Psoas muscle (tissue), 8 donors: ENCODE measurements at places on chromosomes 4 and X. TPM values are rescaled to one million over a fixed set of nuclear protein-coding genes. Genes with fewer than 3 reads are reported as not detected.

TRIM75 gene
- not detected for total RNA-seq

SLC25A4 gene
- total RNA-seq: 384 TPM

TMEM271 gene
- not detected for total RNA-seq

DNA sequence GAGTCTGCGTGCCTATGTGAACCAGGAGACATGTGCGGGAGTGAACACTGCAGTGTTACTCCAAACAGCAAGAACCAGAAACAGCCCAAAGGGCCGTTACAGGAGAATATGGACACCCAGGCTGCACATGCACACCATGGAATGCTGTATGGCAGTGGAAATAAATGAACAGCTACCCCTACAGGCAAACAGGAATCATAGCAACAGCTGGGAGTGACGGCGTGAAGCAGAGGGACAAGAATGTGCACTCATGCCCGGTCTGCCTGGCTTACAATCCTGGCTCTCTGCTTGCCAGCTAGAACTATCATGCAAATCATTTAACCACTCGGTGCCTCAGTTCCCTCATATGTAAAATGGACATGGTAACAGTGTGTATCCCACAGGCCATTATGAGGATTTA is 16.6 kb downstream of the GPKOW start:
- H3K27me3 ChIP-seq: no peaks in the 10 kb centered on the region
- H3K36me3 ChIP-seq: no peaks in the 10 kb centered on the region
- DNase-seq: no peak
- H3K4me3 ChIP-seq: no peak overlapping the region

DNA sequence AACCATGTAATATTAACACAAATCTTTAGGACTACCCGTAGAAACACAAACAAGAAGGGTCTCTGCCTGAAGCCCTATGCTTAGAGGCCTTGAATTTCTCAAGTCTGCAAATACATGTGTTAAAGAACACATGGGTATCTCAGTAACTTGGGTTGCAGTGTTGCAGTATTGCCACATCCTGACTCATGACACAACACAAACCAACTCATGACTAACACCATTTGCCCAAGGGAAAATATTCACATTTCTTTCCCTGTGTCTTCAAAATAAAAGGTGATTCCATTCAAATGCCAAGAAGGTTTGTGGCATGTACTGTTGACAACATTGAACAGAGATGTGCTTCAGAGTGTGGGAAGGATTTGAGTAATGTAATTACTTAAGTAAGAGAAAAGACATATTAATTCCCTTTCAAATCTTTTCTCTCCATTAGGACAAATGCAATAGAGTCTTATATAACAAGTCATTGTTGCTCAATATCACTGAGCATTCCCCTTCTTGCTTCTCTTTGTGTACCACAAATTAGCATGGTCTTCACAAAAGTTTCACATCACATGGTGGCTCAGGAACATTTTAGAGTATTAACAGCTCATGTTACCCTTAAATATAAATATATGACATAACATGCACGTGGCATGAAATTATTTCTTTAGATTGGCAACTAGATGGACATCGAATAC is 487.1 kb downstream of the STPG2 start:
- no peak overlapping the region for H3K27ac ChIP-seq
- no peak overlapping the region for H3K4me3 ChIP-seq
- H3K36me3 ChIP-seq: no peaks in the 10 kb centered on the region
- H3K4me1 ChIP-seq: no peaks in the 10 kb centered on the region
- no peak for DNase-seq
- H3K27me3 ChIP-seq: no peaks in the 10 kb centered on the region

DNA sequence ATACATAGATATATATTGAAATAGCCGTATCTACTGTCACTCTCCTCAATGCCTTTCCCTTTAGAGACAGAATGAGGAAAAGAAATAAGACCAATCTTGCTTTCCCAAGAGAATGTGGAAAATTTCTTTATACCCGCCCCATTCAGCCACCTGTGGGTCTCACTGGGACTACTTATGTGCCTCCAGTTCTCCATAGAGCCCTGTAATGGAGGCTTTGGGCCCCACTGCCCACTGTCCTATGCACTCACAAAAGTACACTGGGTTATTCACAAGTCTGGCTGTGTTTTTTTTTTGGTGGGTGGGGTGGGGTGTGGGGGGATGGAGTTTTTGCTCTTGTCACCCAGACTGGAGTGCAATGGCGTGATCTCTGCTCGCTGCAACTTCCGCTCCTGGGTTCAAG is 70.4 kb upstream of the ELOVL6 start:
- DNase-seq: no peak
- no peaks in the 10 kb centered on the region for H3K36me3 ChIP-seq
- no peaks in the 10 kb centered on the region for H3K27me3 ChIP-seq
- H3K4me1 ChIP-seq: no peaks in the 10 kb centered on the region
- no peak overlapping the region for H3K27ac ChIP-seq
- no peak overlapping the region for H3K4me3 ChIP-seq

DNA sequence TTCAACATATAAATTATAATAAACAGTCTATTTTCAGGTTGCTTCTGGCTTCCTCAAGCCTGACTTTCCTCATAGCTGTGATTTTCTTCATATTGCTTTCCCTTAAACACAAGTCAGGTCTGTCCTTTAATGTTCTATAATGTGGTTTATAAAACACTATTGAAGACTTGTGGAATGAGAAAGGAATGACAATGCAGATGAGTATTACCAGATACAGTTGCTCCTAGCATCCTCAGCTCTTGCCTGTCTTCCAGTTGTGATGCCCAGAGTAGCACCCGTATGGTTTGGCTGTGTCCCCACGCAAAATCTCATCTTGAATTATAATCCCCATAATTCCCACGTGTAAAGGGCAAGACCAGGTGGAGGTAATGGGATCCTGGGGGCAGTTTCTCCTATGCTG is 265.7 kb upstream of the BOD1L1 start:
- DNase-seq: no peak
- H3K27ac ChIP-seq: no peak overlapping the region
- no peak overlapping the region for H3K4me3 ChIP-seq
- H3K4me1 ChIP-seq: no peaks in the 10 kb centered on the region

DNA sequence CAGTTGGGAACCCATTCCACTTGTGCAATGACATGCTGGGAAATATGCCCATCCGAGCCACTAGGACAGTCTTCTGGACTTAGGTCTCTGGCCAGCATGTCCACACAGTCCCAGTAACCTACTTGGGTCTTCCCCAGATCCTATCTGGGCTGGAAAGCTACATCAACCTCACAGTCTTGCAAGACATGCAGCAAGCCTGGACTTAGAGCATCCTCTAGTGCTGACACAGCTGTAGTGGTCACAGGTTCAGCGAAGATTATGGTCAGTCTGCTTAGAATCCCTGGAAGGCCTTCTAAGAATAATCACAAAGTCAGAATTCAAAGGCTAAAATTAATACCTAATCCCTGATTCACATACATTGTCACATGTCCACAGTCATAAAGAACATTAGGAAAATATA is 842.7 kb downstream of the STPG2 start:
- H3K4me3 ChIP-seq: no peak overlapping the region
- no peak for DNase-seq

DNA sequence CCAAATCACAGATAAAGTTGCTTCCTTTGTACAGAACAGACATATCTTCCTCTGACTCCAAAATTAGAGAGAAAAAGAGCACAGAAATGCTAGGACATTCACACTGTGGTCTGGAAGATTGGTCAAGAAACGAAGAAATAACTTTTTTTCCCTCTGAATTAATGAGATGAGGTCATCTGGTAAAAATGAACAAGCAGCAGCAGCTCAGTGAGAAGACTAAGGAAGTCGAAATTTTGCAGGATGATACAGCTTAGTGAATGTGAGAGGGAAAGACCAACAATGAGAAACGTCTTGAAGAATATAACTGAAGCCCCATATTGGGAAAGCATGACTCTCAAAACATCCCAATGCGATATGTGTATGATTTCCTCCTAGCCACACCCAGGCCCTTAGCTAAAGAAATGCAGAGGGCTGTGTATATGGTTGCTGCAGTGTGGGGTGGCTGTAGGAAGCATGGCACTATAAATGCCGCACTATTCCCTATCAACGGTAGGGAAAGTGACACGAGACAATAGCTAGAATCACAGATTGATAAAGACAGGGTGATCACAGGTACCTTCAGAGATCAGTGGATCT is 208.6 kb downstream of the VEGFC start:
- H3K27me3 ChIP-seq: no peaks in the 10 kb centered on the region
- no peaks in the 10 kb centered on the region for H3K4me1 ChIP-seq
- H3K27ac ChIP-seq: no peak overlapping the region

DNA sequence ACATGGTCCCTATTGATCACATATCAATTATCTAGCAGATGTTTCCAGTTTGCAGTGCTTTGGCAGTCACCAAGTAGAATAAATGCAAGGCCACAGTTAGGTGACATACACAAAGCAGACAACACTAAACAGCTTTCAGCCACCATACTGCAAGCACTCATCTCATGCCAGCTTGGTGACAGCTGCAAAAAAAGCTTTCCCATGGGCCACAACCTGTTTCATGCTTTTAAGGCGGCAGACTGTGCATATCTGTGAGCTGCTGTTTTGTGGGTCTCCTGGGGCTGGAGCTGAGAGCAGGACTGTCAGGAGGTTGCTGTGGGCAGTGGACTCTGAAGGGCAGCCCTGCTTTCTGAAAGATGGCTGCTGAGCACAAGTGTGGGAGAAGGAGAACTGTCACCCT is 82.6 kb downstream of the FHDC1 start:
- H3K4me1 ChIP-seq: no peaks in the 10 kb centered on the region
- H3K27me3 ChIP-seq: no peaks in the 10 kb centered on the region
- no peaks in the 10 kb centered on the region for H3K36me3 ChIP-seq

DNA sequence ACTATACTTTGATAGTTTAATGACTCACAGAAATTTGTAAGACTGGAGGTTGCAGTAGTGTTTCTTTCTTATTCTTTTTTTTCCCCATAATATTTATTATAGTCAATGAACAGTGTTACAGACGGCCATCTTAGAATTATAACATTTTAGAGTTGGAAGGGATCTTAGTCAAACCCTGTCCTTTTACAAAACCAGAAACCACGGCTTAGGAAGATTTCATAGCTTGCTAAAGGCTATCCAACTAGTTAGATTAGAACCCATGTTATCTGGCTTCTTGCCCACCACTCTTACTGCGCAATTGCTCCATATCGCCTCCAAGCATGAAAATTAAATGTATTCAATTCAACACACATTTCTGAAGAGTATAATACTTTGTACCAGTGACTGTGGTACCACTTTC is 1.1 kb downstream of the XIAP start:
- H3K36me3 ChIP-seq: no peaks in the 10 kb centered on the region
- peak overlapping the region; percentile 69 for H3K4me3 ChIP-seq
- no peaks in the 10 kb centered on the region for H3K27me3 ChIP-seq
- H3K4me1 ChIP-seq: no peaks in the 10 kb centered on the region
- no peak for DNase-seq
- peak overlapping the region; percentile 96 for H3K27ac ChIP-seq

- H3K36me3 ChIP-seq: no peaks in the 10 kb centered on the region
- H3K27ac ChIP-seq: no peak overlapping the region
- DNase-seq: no peak
- H3K4me1 ChIP-seq: no peaks in the 10 kb centered on the region
These were observed 208.4 kb upstream of the TRAM1L1 start for GRCh38 chr4:117293784-117294183.

DNA sequence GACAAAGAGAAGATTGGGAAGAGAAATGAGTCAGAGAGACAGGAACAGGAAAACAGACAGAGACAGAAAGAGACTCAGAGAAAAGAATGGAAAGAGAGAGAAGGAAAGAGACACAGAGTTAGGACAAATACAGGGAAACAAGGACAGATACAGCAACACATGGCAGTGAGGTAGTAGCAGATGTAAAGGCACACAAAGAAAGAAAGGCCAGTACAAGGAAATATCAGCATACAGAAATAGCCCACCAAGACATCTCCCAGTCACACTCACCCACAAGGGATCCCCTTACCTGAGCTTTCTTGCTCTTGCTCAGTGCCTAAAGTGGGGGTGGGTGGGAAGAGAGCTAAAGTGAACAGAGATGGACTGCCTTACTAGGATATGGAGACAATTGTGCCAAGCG is 4.2 kb downstream of the GRIPAP1 start:
- H3K36me3 ChIP-seq: no peaks in the 10 kb centered on the region
- no peak overlapping the region for H3K27ac ChIP-seq
- no peaks in the 10 kb centered on the region for H3K4me1 ChIP-seq

GRCh38 chr4:98467627-98468072 is 190.8 kb downstream of the TSPAN5 start:
- DNase-seq: peak; percentile 70
- peaks cover 3% of the 10 kb centered on the region for H3K4me1 ChIP-seq
- H3K4me3 ChIP-seq: peak overlapping the region; percentile 60

GRCh38 chrX:17405225-17405969 is 30.4 kb downstream of the NHS start:
- no peaks in the 10 kb centered on the region for H3K4me1 ChIP-seq
- H3K27me3 ChIP-seq: no peaks in the 10 kb centered on the region
- H3K36me3 ChIP-seq: no peaks in the 10 kb centered on the region

DNA sequence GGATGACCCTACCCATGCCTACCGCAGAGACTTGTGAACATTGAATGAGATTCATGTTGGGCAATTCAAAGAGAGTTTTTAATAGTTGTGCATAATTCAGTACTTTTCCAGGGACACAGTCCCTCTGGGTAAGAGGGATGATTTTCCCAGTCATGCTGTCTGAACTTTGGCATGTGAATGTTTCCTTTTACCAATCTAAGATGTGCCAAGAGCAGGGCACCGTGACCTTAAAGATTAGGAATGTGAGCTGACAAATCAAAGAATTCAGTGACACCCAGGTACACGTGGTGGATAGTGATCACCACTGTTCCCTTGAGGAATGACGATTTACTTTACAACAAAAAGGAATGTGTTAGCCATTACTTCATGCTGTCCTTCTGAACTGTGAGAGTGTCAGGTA is 515.6 kb downstream of the PPARGC1A start:
- peaks cover 19% of the 10 kb centered on the region for H3K4me1 ChIP-seq
- DNase-seq: no peak
- no peaks in the 10 kb centered on the region for H3K27me3 ChIP-seq
- H3K36me3 ChIP-seq: no peaks in the 10 kb centered on the region
- H3K27ac ChIP-seq: peak overlapping the region; percentile 82

- H3K36me3 ChIP-seq: no peaks in the 10 kb centered on the region
- H3K27ac ChIP-seq: no peak overlapping the region
- DNase-seq: no peak
- peaks cover 3% of the 10 kb centered on the region for H3K27me3 ChIP-seq
These were observed 26.5 kb downstream of the TFDP3 start for GRCh38 chrX:133191739-133192039.

- no peak for DNase-seq
- H3K4me1 ChIP-seq: no peaks in the 10 kb centered on the region
- H3K27ac ChIP-seq: no peak overlapping the region
These were observed 405.0 kb downstream of the BCOR start for GRCh38 chrX:39692796-39693195.

GRCh38 chr4:177393236-177393635 is 49.0 kb downstream of the AGA start:
- no peaks in the 10 kb centered on the region for H3K4me1 ChIP-seq
